Activated CD4-positive, alpha-beta T cell treated with anti-CD3 and anti-CD28 coated beads, Interleukin-2, Interleukin-6, amounts not matched to agents 100 ng/mL and 50 ng/mL, durations not matched to agents 16 hours and 8 hours (primary cell): ENCODE measurements at places on chromosomes 5 and 9.

DNA sequence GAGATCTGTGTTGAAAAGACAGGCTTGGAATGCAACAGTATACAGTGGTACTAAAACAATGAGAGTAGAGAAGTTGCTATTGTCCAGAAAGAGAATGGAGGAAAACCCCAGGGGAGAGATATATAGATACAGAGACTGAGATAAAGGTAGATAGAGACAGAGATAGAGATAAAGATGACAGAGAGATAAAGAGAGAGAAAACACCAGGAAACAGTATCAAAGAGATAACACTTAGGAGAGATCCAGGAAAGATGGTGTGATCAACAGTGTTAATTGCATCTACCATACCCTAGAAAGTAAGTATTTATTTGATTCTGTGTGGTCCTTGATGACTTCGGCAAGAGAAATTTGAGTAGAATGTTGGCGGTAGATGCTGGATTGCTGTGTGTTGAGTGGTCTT, 461.8 kb upstream of the RIOK2 start:
- DNase-seq = no peak

DNA sequence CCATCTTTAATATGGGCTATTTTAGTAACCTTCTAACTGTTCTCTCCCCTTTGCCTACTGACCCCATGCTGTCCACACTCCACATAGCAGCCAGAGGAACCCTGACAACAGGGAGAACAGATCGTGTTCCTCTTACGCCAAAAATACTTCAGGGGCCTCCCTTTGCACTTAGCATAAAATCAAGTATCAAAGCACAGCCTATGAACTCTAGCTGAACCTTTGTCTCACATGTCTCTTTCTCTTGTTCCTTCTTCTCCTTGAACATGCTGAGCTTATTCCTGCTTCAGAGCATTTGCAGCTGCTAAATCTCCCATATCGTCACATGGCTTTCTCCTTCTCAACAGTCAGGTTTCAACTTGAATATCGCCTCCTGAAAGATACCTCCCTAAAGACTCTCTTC, 698.8 kb upstream of the C9orf72 start:
- DNase-seq = no peak

- DNase-seq = no peak
Observed at GRCh38 chr5:135032999-135033861, 798 bp downstream of the PITX1 start.

DNA sequence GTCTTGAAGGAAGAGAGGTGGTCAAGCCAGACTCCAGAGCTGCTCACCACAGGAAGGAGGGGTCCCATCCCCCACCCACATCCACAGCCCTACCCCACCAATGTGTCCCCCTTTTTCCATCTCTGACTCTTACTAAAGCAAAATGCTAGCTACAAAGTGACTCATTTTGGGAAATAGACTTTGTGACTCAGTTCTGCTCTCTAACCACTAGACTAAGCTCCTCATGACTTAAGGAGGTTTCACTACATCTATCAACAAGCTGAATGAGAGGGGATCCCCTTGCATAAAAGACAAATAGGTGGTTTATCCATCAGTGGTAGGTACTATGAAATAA, 35.1 kb upstream of the ADRB2 start:
- peak; percentile 85 for DNase-seq

DNA sequence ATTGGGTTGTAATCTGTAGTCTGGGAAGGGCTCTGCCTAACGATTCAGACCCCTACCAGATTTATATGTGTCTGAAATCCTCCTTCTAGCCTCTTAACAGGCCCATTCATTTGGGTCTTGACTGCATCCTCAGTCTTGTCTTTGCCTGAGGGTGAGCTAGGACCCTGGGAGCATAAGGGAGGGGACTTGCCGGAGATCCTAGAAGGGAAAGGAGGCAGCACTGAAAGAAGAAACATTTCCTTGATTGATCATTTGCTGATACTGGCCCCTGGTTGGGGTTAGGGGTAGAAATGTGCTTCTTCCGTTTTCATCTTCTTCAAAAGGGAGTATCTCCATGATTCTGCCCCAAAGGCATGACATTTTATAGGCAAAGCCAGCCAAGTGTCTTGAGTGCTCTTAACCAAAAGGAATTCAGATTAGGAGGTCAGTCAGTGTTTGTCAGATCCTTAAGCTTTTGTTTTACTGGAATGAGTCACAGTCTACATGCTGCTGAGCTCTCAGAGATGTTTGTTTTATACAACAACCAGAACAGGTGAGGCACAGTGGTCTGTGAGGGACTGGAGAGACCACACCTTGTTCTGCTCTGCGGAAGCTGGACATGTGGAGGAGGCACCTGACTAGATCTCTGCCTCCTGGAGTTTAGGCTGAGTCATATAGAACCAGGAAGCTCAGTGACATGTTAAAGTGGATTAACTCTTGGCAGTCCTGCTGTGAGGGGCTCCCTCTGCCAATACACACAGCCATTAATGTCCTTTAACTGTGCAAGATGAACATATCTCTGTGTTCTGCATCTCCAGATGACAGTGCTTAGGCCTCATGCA, 37.7 kb downstream of the PCDHAC2 start:
- DNase-seq = no peak

GRCh38 chr5:167348251-167348926, 943.1 kb upstream of the WWC1 start:
- DNase-seq = no peak

DNA sequence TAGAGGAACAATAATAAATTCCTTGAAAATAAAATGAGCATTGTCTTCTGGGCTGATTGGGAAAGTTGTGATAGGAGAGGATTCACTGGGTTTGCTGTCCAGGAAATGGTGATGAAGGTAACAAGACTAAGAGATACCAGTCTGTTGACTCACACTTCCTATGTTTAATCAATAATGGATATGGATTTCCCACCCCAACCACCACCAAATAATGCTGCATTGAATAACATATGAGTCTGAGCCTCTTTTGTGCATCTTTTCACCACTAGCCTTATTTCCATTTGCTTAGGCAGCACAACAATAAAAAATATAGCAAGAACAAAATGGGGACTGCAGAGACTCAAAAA, 120.2 kb upstream of the NFIB start:
- no peak for DNase-seq

DNA sequence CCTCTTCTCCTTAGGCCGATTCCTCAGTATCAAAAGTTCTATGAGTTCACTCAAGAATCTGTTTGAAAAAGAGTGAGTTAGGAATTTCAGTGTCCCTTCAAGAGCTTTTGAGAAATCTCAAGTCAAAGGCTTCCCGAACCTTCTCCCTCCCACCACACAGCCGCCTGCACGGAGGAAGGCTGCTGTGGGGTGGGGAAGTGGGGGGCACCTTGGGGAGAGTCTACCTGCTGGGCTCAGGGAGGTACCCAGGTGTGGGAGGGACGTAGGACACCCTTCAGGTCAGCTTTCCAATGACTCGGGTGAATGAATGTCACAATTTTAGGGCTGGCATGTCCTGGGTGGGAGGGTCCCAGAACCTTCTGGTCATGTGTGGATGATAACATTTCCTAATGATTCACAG, 17.5 kb downstream of the CXCL14 start:
- no peak for DNase-seq

DNA sequence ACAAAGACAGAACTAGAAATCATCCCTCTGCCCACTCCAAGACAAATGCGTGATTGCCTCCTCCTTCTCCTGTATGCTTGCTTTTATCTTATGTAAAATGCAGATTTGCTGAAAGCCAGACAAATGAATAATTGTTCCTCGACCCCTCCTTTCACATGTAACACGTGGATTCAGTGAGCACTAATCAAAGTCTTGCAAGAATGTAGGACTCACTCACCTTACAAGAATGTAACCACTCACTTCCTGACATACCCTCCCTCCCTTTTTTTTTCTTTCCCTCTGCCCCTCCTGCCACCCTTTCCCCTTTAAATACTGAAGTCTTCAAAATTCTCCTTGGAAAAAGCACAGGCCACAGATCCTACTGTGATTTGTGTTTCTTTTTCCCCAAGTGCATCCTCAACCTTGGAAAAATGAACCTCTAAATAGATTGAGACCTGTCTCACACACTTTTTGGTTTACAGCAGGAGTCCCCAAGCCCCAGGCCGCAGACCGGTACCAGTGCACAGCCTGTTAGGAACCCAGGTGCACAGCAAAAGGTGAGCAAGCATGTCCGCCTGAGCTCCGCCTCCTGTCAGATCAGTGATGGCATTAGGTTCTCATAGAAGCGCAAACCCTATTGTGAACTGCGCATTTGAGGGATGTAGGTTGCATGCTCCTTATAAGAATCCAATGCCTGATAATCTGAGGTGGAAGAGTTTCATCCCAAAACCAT, 29.4 kb upstream of the HSD17B3 start:
- no peak for DNase-seq
